ENCODE measurements at places on chromosomes 11 and 22. TPM values are rescaled to one million over a fixed set of nuclear protein-coding genes. Genes with fewer than 3 reads are reported as not detected.
A peak's percentile ranks its signal among the peaks of the same experiment; 100 is the strongest.

C22orf15 gene
- total RNA-seq, result 0.58 TPM

CSNK2A3 gene
- 3.2 TPM for total RNA-seq

GRCh38 chr11:133163463-133164419 lies 368.6 kb downstream of the OPCML start:
- H3K4me3 ChIP-seq, result no peak overlapping the region
- no peaks in the 10 kb centered on the region for H3K36me3 ChIP-seq
- DNase-seq, result peak; percentile 33

GRCh38 chr11:72072348-72072747 lies 8.0 kb downstream of the NUMA1 start:
- H3K4me1 ChIP-seq, result peaks cover 27% of the 10 kb centered on the region
- no peak overlapping the region for H3K4me3 ChIP-seq
- no peaks in the 10 kb centered on the region for H3K27me3 ChIP-seq
- peak; percentile 29 for DNase-seq

DNA sequence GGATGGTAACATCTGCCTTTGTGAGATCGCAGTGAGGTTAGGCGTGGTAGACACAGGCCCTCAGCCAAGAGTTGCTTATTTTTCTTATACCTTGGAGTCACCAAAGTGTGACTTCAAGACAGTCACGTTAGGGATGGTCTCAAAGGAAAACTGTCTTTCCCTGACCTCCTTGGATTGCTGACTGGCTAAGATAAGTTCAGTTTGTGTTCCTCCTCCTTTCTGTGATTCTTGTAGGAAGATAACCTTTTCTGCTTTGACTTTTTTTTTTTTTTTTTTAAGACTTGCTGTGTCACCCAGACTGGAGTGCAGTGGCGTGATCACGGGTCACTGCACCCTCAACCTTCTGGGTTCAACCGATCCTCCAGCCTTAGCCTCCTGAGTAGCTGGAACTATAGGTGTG lies 23.1 kb downstream of the TAB1 start:
- H3K4me3 ChIP-seq, result no peak overlapping the region
- H3K36me3 ChIP-seq, result peaks cover 93% of the 10 kb centered on the region
- no peaks in the 10 kb centered on the region for H3K27me3 ChIP-seq
- no peak overlapping the region for H3K27ac ChIP-seq

GRCh38 chr11:117597071-117597470 lies 199.9 kb downstream of the DSCAML1 start:
- DNase-seq, result peak; percentile 60
- H3K36me3 ChIP-seq, result no peaks in the 10 kb centered on the region
- H3K27me3 ChIP-seq, result peaks cover 26% of the 10 kb centered on the region

DNA sequence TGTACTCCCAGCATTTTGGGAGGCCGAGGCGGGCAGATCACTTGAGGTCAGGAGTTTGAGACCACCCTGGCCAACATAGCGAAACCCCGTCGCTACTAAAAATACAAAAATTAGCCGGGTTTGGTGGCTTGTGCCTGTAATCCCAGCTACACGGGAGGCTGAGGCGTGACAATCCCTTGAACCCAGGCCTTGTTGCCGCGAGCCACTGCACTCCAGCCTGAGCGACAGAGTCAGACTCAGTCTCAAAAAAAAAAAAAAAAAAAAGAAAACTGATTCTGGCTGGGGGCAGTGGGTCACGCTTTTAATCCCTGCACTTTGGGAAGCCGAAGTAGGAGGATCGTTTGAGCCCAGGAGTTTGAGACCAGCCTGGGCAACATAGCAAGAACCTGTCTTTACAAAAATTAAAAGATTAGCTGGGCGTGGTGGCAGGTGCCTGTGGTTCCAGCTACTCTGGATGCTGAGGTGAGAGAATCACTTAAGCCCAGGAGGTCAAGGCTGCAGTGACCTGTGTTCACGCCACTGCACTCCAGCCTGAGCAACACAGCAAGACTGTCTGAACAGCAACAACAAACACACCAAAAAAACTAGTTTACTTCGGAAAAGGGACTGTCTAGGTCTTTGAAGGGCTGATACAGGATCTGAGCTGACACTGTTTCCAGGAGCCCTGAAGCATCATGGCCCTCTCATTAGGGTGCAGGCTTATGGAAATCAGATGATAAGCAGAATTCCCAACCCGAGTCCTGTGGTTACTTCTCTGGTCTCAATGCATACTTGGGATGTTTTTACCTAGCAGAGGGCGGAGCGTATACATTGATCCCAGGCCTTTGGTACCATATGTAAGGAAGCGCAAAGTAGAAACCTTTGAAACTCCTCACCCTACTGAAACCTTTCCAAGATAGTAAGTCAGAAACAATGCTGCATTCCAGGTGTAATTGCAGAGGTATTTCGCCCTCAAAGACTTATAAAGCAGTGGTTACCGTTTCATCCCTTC lies 1.8 kb upstream of the CHKB start:
- H3K27ac ChIP-seq, result no peak overlapping the region
- H3K27me3 ChIP-seq, result no peaks in the 10 kb centered on the region
- DNase-seq, result no peak
- peaks cover 17% of the 10 kb centered on the region for H3K36me3 ChIP-seq
- peaks cover 25% of the 10 kb centered on the region for H3K4me1 ChIP-seq

GRCh38 chr22:31692186-31692886 lies 30.3 kb upstream of the PISD start:
- no peak for DNase-seq
- H3K27me3 ChIP-seq, result no peaks in the 10 kb centered on the region
- no peak overlapping the region for H3K27ac ChIP-seq
- no peak overlapping the region for H3K4me3 ChIP-seq
- no peaks in the 10 kb centered on the region for H3K4me1 ChIP-seq

DNA sequence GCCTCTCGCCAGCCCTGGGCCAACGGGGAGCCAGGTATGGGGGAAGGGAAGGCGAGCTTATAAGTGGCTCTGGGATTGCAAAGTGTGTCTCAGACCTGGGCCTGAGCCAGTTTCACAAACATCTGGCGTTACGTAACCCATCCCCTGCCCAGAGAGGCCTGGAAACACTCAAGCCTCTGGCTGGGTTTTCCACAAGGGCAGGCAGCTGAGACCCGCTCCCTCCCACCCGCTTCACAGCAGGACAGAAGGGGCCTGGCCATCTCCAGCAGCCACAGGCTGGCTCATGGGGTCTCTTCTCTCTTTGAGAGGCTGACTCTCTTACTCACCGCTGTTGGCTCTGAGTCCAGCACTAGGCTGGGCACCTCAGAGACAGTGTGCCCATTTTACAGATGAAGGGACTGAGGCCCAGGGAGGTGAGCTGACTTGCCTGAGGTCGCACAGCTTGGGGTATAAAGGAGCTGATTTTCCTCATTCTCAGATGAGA lies 44.5 kb downstream of the TRIOBP start:
- H3K36me3 ChIP-seq, result no peaks in the 10 kb centered on the region
- no peak for DNase-seq
- no peaks in the 10 kb centered on the region for H3K27me3 ChIP-seq
- peak overlapping the region; percentile 89 for H3K27ac ChIP-seq
- peaks cover 62% of the 10 kb centered on the region for H3K4me1 ChIP-seq

CTTN gene
- 199 TPM for total RNA-seq

GRCh38 chr22:36280379-36280778 lies 27.4 kb downstream of the APOL1 start:
- DNase-seq, result no peak
- H3K27me3 ChIP-seq, result no peaks in the 10 kb centered on the region
- no peak overlapping the region for H3K27ac ChIP-seq
